ENCODE measurements at places on chromosomes 11 and 22.

DNA sequence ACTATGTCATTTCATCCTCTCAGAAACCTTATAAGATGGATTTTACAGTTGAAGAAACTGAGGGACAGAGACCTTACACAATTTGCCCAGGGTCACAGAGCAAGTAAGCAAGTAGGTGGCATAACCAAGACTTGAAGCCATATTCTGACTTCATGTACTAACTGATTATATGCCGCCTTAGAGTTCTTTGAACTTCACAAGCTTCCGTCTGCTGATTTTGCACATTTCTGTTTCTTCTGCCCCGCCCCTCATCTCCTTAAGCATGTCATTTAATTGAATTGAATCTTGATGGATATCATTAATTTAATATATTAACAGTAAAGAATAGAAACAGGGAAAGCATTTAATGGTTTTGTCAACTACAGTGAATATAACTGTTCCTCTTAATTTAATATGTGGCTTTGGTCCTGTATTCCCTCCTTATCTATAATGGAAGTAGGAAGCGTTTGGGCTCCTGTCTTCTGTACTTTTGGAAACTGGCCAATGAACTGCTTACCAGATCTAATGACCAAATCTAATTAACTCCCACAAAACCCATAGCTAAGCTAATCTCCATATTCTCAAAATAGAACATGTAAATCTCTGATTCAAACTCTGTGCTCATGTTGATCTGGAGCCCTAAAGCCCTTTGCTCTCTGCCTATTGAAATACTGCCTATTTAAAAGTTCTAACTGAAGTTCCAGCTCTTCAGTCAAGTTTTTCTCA lies 30.4 kb downstream of the SIK2 start:
- no peak for DNase-seq

- DNase-seq, result no peak
Observed at GRCh38 chr11:26974069-26974783, 19.7 kb upstream of the FIBIN start.

DNA sequence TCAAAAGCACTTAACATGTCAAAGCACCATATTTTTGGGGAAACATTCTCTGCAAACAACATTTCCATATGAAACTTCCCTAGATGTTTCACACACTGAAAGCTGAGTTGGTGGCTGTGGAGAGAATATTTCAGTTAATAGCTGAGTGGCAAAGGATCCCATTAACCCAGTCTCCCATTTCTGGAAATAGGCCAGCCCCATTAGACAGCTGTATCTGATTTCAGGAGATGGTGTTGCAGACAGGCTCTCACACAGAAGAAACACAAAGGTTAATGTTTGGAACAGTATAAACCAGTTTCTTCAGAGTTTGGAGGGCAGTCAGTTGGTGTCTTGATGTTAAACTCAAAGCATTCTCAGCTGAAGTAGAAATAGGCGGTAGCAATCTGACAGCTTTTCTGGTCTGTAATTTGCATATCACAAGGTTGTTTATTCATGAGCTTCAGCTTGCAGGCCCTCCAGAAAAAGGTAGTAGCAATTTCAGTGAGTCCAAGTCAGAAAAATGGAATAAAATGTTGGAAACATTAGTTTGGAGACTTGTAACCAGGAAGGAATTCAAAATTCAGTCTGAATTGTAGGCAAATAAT lies 15.5 kb upstream of the ZBTB44 start:
- DNase-seq, result no peak

GRCh38 chr22:38219632-38220031 lies 17.8 kb downstream of the MAFF start:
- no peak for DNase-seq

DNA sequence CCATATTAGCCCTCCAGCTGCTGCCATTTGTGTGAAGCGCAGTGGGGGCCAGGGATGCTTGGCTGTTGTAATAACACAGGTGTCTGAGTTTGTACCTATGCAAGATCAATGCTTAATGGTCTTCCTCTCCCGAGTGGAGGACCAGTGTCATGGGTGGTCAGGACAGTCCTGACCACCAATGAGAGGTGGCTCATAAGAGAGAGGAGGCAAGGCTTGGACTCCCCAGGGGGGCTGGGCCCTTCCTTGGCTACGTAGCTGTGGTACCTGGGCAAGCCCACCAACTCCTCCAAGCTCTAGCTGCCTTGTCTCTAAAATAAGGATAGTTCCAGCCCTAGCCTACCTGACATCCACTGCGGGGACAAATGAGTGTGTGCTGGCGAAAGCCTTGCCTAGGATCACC lies 79.2 kb downstream of the OSBP2 start:
- DNase-seq, result no peak

DNA sequence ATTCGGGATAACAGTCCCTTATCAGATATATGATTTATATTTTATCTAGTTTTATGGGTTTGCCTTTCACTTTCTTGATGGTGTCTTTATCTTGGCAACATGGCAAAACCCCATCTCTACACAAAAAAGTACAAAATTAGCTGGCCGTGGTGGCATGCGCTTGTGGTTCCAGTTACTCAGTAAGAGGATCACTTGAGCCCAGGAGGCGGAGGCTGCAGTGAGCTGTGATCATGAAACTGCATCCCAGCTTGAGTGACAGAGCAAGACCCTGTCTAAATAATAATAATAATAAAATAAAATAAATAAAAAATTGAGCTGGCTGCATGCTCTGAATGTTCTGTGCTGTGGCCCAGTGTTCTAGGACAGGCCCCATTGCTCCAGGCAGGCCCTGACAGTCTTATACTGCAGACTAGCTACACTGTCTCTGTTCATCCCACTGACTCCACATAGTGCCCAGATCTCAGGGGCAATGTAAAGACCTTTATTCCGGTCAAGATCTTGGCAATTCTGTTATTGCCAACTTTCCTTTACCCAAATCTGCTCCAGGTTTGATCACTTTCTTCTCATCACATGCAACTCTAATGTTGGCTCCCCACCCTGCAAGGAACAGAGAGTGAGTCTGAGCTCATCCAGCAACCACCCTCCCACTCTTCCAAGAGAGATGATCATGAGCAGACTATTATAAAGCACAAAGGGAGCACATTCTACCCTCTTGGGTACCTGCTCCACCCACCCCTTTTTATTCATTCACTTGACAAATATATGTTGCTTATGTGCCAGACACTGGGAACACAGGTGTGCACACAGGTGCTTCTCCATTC lies 8.8 kb downstream of the HSPA8 start:
- no peak for DNase-seq
